Daoy (cell line): ENCODE measurements at places on chromosomes 2 and 18. TPM values are rescaled to one million over a fixed set of nuclear protein-coding genes. Genes with fewer than 3 reads are reported as not detected.

FOXI3 gene
- 0.18 and 0.23 TPM in 2 replicates for total RNA-seq

HOXD8 gene
- 9.7 and 9.9 TPM in 2 replicates for total RNA-seq

TLX2 gene
- 0.77 TPM in 1 of 2 replicates, not detected in the other for total RNA-seq

STARD6 gene
- 0.11 TPM in 1 of 2 replicates, not detected in the other for total RNA-seq

TFCP2L1 gene
- 0.51 and 1.3 TPM in 2 replicates for total RNA-seq

TDRD15 gene
- total RNA-seq = 5.2 and 6.7 TPM in 2 replicates

SCYGR8 gene
- total RNA-seq = not detected in 2 replicates

GRCh38 chr2:169868951-169869350 lies 41.7 kb downstream of the UBR3 start:
- no peak for DNase-seq

DNA sequence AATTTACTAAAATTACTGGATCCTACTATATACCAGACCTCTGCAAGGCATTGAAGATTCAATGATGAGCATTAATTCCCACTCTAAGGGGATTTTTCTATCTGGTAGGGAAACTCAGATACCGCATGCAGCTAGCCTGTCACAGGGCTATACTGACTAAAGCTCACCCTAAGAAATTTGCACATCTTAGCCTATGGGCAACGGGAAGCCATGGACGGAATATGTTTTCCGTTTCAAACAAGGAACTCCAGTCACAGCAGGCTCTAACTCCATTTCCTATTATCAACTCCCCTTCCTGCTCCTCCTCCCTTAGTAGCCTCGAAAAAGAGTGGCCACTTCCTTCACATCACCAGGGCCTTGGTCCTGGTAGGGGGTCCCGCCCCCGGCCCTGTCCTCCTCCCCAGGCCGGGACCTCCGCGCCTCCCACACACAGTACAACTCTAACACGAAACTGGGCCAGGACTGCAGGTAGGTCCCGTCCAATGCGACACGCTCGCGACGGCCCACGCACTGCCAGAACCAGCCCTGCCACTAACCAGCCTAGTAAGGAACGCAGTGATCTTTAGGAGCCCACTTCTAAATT lies 659 bp upstream of the COX5B start:
- peak; percentile 22 for DNase-seq

DNA sequence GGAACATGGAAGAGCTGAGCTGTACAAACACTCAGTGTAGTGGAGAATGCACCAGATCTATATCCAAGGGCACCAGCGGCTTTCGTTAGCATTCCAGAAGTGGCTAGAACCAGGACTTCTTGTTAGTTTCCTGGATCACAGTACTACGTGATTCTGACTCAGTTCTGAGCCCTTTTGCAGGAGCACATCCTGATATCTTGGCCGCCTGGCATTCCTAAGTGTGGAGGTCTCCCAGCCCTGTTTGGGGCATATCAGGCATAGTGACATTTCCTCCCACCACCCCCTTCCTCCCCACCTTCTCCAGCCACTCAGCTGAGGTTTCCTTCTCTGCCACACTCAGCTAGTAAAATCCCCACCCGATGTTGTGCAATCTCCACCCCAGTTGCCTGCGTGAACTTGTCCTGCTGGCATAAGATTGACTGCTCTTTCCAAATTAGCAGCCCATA lies 63.4 kb downstream of the BMP10 start:
- DNase-seq = no peak

DNA sequence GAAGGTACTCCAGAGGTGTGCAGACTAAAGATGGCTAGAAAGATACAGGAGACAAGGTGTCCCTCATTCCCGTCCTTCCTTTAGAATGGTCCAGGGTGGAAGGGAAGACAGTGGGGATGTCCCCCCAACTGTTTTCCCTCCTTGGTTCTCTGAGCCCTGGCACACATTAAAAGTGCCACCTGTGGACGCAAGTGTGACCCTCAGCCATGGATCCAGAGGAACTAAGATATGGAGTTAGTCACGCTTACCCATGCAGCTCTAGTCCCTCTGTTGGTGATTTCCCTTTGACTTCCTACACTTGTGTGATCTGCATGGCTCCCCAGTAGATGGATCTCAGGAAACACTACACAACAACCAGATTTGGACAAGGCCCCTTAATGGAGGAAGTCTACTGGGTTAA lies 113.1 kb upstream of the SRD5A2 start:
- DNase-seq = no peak

GRCh38 chr2:74571058-74571457 lies 16.5 kb downstream of the DOK1 start:
- no peak for DNase-seq

DNA sequence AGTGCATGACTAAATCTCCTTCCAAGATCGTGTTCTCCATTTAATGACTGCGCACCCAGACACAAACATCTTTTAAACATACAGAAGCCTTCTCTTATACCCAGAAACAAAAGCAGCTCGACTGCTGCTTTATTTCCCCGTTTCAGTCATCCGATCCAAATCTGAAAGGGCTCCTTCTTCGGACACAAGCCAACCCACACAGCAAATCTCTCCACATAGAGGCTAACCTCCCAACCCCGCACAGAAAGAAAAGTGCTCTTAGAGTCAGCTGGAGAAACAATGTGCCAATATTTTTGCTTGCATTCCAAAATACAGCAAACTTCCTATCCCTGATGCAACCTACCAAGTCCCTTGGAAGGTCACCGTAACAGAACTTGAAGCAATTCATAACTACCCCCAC lies 29.1 kb downstream of the GAREM1 start:
- no peak for DNase-seq

DNA sequence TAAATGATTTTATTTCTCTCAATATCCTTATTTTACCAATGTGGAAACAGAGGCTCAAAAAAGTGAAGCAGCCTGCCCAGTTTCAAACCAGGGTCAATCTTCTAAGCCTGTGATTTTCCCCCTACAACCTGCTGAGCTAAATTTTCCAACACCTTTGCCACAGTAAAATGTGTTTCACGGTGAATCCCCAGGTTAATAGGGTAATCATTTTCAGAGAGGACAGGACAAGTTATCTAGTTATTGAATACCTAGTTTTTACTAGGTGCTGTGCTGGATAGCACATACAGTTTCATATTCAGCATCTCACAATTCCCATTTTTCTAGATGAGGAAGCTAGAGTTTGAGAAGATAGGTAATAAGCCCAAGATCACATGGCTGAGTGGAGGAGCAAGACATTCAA lies 236.6 kb downstream of the PTH2R start:
- no peak for DNase-seq

GRCh38 chr2:214180071-214180470 lies 230.8 kb upstream of the VWC2L start:
- no peak for DNase-seq

- DNase-seq = peak; percentile 33
Measured at GRCh38 chr2:101655702-101656422, 41.6 kb upstream of the MAP4K4 start.

- DNase-seq = peak; percentile 7
Measured at GRCh38 chr2:61536180-61536571, 2.0 kb downstream of the XPO1 start.

- no peak for DNase-seq
Measured at GRCh38 chr2:18610090-18610489, 20.7 kb upstream of the NT5C1B start.

GRCh38 chr2:43486603-43487002 lies 109.2 kb downstream of the THADA start:
- DNase-seq = no peak

- peak; percentile 30 for DNase-seq
Measured at GRCh38 chr2:142165790-142166189, 35.0 kb upstream of the LRP1B start.

DNA sequence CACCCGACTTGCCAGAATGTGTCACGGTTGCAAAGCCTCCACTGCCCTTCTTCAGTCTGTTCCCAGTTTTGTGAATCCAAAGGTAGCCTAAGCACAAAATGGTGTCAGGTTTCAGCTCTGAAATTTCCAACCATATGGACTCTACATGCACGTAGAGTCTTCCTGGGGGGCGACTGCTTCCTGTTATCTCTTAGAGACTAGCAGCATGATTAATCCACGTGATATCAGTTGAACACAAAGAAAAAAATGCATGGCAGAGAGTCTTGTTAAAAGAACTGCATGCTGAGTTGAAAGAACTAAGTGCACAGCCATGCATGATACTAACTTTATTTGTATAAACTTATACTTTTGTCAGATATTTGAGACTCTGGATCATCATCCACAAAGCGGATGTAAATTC lies 404.4 kb downstream of the SOCS6 start:
- peak; percentile 21 for DNase-seq

- DNase-seq = no peak
Measured at GRCh38 chr2:48914477-48915089, 159.1 kb upstream of the LHCGR start.

DNA sequence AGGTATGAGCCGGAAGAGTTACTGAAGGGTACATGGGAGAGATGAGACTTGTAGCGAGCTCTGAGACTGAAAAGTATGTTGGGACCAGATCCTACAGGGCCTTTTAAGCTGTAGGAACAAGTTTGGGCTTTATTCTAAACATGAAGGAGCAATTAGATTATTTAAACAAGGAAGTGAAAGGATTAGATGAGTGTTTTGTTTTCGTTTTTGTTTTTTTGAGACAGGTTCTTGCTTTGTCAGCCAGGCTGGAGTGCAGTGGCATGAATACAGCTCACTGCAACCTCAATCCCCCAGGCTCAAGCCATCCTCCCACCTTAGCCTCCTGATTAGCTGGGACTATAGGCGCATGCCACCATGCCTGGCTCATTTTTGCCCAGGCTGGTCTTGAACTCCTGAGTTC lies 110.7 kb downstream of the C1D start:
- no peak for DNase-seq

DNA sequence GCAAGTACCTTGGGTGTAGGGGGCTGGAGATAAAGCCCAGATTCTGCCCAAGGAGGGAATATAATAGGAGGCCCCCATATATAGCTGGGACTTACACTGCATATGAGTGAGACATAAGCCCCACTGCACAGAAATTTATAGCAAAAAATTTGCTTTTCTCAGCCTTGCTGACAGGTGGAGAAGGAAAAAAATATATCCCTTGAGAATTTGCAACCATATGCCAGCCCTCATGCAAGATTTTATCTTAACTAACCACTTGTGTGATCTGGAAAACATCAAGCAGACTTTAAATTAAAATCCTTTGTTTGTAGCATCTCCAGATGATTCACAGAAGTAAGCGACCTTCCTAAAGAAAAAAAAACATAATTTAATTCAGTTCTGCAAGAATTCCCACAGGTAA lies 288.2 kb downstream of the BCL2 start:
- no peak for DNase-seq

- DNase-seq = no peak
Measured at GRCh38 chr2:9366026-9366425, 57.3 kb downstream of the ITGB1BP1 start.

DNA sequence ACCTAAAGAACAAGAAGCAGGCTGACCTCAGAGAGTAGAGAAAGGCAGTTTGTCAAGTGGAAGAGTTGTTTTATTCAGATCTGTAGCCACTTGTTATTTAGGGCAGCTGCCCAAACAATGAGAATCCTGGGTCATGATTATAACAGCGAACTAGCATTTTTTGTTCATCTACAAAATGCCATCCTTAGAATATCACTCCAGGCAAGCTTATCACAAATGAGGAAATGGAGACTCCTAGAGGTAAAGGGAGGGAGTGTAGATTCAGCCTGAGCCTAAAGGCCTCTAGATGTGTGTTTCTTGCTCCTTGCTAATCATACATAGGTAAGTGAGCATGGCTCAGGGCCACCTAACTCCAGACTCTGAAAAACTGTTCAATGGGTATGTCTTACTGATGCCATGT lies 126.1 kb downstream of the HNMT start:
- peak; percentile 27 for DNase-seq

DNA sequence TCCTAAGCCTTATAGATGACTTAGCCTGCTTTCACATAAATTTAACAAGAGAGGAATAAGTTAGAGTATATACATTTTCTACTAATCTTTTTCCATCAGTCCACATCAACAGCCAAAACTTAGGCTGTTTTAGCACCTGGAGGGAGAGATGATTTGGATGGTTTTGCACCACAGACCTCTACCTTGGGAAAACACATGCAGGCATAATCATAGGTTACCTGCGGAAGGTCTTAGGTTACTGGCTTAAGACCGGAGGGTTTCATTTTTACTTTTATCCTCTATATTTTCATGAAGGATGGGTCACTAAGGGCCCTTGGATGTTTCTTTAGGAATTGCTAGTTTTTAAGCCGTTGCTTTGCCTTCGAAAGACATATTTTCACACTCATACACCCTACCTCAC lies 66.0 kb downstream of the MYO1B start:
- DNase-seq = no peak

- no peak for DNase-seq
Measured at GRCh38 chr2:189854940-189855339, 70.7 kb downstream of the PMS1 start.
